Right forelimb (tissue), 1 donor: ENCODE measurements at places on chromosomes 6 and 20.

DNA sequence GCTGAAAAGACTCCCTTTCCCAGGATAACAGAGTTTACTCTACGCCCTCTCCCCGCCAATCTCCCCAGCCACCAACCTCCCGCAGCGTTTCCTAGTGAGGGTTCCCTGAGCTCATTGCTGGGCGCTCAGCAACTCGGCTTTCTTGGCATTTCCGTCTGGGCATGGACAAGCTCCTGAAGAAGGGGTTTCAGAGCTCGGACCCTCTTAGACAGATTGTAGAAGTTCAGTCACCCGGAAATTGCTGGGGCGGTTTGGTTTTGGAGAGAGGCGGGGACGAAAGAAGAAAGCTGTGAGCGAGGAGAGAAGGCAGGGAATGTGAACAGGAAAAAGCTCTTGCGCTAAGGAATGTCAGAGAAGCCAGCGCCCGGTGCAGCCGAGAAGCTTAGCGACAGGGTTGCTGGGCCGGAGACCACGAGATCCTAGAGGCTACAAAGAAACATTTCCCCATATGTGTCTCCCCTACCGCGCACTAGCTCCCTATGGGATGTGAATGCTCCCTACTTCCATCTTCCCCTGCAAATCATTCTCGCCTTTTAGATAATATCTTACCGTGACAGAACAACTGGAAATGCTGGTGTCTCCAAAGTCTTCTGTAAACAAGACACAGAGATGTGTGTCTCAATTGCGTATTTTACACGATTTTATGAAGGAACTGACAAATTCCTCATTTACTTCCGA, 15.8 kb downstream of the POM121L2 start:
- DNase-seq: no peak

GRCh38 chr20:39112178-39112743, 150.1 kb downstream of the DHX35 start:
- DNase-seq: no peak

GRCh38 chr6:132270726-132271402, 130.4 kb downstream of the MOXD1 start:
- DNase-seq: peak; percentile 52

- DNase-seq: no peak
These were observed 106.5 kb downstream of the MMS22L start for GRCh38 chr6:97176468-97176867.

DNA sequence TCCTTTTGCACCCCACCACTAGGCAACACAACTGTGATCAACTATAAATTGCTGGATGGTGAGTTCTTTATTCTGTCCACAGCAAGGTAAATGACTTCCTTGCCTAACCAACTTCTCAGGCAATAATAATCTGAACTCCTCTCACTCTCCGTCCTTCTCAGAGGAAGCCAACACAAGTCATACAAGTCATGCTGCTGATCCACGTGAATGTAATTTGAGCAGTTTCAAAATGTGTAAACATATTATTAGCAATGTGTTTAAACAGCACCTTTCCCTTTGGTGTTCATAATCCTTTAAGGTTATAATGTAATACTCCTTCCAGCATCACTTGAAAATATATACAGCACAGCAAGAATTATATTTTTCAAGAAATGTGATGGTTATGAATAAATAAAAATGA, 127.9 kb downstream of the QRSL1 start:
- DNase-seq: no peak

GRCh38 chr6:113971741-113972140, 793 bp upstream of the HDAC2 start:
- no peak for DNase-seq

GRCh38 chr20:14569641-14570040, 232.2 kb upstream of the FLRT3 start:
- DNase-seq: no peak
